Tibial artery (tissue), 4 donors: ENCODE measurements at places on chromosomes 16 and 17.

- H3K4me1 ChIP-seq = peaks cover 8% of the 10 kb centered on the region
- H3K4me3 ChIP-seq = no peak overlapping the region
- H3K36me3 ChIP-seq = no peaks in the 10 kb centered on the region
- no peaks in the 10 kb centered on the region for H3K27me3 ChIP-seq
- no peak for DNase-seq
Observed at GRCh38 chr17:72031219-72031884, 89.5 kb upstream of the SOX9 start.

- H3K27ac ChIP-seq = no peak overlapping the region
- H3K36me3 ChIP-seq = peaks cover 10% of the 10 kb centered on the region
- no peaks in the 10 kb centered on the region for H3K4me1 ChIP-seq
- H3K4me3 ChIP-seq = no peak overlapping the region
- DNase-seq = no peak
Observed at GRCh38 chr17:2197271-2197670, 106.3 kb downstream of the SMG6 start.

DNA sequence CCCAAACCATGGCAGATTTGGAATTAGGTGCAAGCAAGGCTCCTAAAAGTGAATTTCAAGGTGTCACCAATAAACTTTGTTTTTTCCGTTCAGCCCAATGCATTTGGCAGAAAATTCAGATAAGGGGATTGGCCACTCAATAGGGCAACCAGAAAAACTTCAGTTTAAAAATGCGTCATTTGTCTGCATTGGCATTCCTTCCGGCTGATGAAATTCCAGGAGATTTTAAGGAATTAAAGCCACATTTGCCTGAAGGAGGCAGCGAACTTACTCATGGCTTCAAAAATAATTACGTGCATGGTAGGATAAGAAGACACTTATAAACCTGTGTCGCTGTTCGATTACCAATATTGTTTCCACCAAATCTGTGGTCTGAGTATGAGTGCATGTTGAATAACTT is 151.9 kb downstream of the SALL1 start:
- H3K4me3 ChIP-seq = no peak overlapping the region
- no peaks in the 10 kb centered on the region for H3K4me1 ChIP-seq
- no peaks in the 10 kb centered on the region for H3K36me3 ChIP-seq
- H3K27me3 ChIP-seq = no peaks in the 10 kb centered on the region
- no peak overlapping the region for H3K27ac ChIP-seq

DNA sequence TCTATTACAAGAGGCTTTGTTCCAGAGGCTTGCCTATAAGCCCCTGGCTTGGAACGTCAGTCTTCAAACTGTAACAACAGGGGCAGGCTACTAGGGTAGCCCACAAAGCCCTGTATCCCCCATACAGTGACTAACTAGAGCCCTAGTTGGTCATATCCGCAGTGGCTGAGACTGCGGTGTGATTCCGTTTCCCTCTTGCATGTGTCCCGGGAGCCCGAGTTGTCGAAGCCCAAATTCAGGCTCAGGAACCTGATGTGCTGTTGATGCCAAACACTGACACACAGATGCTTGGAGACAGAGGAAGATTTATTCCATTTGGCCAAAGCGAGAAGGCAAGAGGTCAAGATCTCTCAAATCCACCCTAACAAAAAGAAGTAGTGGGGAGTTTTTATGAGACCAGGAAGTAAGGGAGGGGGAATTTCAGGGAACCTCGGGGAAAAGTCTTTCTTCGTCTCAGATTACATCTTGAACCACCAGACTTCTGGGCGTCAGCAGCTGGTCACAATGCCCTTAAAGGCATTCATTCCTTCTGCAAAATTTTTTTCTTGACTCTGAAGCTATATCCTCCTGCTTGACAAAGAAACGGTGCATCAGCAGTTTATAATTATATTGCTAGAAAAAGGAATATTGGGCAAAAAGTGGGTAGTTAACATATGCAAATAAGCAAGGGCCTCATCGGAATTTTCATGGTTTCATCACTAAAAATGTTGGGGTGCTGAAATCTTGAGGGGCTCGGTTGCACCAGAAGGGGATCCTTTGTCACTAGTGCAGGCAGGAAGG is 879 bp downstream of the SLFN5 start:
- H3K4me3 ChIP-seq = peak overlapping the region; percentile 74
- no peaks in the 10 kb centered on the region for H3K27me3 ChIP-seq
- no peaks in the 10 kb centered on the region for H3K36me3 ChIP-seq
- peak overlapping the region; percentile 95 for H3K27ac ChIP-seq
- peak; percentile 83 for DNase-seq
- peaks cover 20% of the 10 kb centered on the region for H3K4me1 ChIP-seq

- no peak overlapping the region for H3K4me3 ChIP-seq
- no peak overlapping the region for H3K27ac ChIP-seq
Observed at GRCh38 chr16:23480257-23480656, 27.3 kb upstream of the COG7 start.

DNA sequence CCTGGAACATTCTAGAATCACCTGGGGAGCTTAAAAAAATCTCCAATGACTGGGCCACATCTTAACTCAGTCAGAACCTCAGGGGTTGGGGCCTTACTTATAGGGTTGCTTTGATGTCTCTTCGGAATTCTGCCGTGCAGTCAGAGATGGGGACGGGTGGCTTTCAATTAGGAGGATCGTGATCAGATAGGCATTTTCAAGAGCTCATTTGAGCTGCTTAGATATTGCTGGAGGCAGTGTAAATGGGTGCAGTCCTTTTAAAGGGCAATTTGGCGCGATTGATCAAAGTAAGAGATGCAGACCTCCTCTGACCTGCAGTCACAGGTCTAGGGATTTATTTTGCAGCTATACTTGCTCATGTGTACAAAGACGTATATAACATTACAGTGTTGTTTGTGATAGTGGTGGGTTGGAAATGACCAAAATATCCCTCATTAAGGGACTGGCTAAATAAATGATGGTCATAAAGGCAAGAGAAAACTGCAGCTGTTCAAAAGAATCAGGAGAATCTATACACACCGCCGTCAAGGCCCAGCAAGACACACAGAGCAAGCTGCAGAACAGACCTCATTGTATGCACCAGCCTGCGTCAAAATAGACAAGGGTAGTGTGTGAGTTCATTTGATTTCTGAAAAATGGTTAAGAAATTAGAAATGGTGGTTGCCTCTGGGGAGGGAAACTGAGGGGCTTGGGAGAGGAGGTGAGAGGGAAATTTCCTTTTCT is 6.3 kb upstream of the KCNG4 start:
- no peak for DNase-seq
- no peak overlapping the region for H3K27ac ChIP-seq
- no peak overlapping the region for H3K4me3 ChIP-seq
- peaks cover 20% of the 10 kb centered on the region for H3K27me3 ChIP-seq

GRCh38 chr16:12468552-12468951 is 335.1 kb downstream of the CPPED1 start:
- no peak overlapping the region for H3K4me3 ChIP-seq
- no peaks in the 10 kb centered on the region for H3K4me1 ChIP-seq
- no peaks in the 10 kb centered on the region for H3K27me3 ChIP-seq
- H3K36me3 ChIP-seq = no peaks in the 10 kb centered on the region
- H3K27ac ChIP-seq = no peak overlapping the region
- DNase-seq = no peak

GRCh38 chr17:44540246-44541084 is 16.8 kb upstream of the FZD2 start:
- H3K27me3 ChIP-seq = no peaks in the 10 kb centered on the region
- DNase-seq = no peak
- H3K4me1 ChIP-seq = peaks cover 14% of the 10 kb centered on the region
- H3K4me3 ChIP-seq = no peak overlapping the region

- H3K4me1 ChIP-seq = peaks cover 5% of the 10 kb centered on the region
- peak; percentile 60 for DNase-seq
- no peak overlapping the region for H3K4me3 ChIP-seq
- H3K27ac ChIP-seq = no peak overlapping the region
- no peaks in the 10 kb centered on the region for H3K27me3 ChIP-seq
Observed at GRCh38 chr17:50363217-50364060, 9.5 kb downstream of the MRPL27 start.

DNA sequence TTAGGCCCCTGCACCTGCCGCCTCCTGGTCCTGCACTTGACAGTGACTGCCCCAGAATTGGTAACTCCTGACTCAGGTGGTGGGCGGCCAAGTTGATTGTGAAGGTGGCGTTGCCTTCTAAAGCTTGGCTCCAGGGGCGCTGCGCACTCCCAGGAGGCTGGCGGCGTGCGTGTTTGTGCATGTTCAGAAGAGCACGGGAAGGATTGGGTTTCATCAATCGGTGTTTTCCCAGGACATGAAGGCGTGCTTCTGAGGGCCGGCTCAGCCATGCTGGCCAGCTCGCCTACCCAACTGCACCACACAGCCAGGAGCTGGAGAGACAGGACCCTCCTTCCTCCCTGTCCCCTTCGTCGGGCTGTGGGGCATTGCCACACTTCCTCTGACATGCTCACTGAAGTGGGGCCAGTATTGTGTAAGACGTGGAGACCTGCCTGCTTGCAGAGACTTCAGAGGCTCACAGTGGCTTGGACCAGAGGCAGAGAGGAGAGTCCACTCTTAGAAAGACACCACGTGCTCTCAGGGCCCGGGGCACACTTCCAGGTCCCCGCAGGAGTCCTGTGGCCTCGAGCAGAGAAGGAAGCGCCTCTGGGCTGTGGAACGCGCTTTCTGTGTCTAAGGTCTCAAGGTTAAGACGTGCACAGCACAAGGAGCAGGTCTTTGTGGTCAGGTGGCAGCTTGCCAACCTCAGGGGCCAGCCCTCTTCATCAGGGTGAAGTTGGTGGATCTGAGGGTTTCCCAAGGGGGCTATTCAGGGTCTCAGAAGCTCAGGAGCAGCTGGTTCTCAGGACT is 2.8 kb downstream of the RAB40C start:
- no peak overlapping the region for H3K27ac ChIP-seq
- no peaks in the 10 kb centered on the region for H3K27me3 ChIP-seq
- no peaks in the 10 kb centered on the region for H3K36me3 ChIP-seq
- no peak for DNase-seq
- H3K4me3 ChIP-seq = no peak overlapping the region

- no peaks in the 10 kb centered on the region for H3K4me1 ChIP-seq
- H3K4me3 ChIP-seq = no peak overlapping the region
- H3K27me3 ChIP-seq = no peaks in the 10 kb centered on the region
- no peak for DNase-seq
- no peak overlapping the region for H3K27ac ChIP-seq
Observed at GRCh38 chr16:50834701-50835100, 92.8 kb downstream of the CYLD start.
